ENCODE measurements at places on chromosomes 3 and 15. TPM values are rescaled to one million over a fixed set of nuclear protein-coding genes. Genes with fewer than 3 reads are reported as not detected.

Gene TBC1D2B
- total RNA-seq, result 17.8 TPM

GRCh38 chr3:194489736-194490612 is 3.2 kb upstream of the ATP13A3 start:
- H3K27ac ChIP-seq, result peak overlapping the region; percentile 94
- no peaks in the 10 kb centered on the region for H3K36me3 ChIP-seq
- H3K4me1 ChIP-seq, result peaks cover 27% of the 10 kb centered on the region
- no peaks in the 10 kb centered on the region for H3K27me3 ChIP-seq
- peak; percentile 62 for DNase-seq

GRCh38 chr3:39644176-39644575 is 165.2 kb upstream of the MYRIP start:
- no peaks in the 10 kb centered on the region for H3K27me3 ChIP-seq
- H3K4me3 ChIP-seq, result no peak overlapping the region
- H3K36me3 ChIP-seq, result no peaks in the 10 kb centered on the region
- no peak overlapping the region for H3K27ac ChIP-seq
- H3K4me1 ChIP-seq, result peaks cover 2% of the 10 kb centered on the region

GRCh38 chr15:101547737-101548136 is 58.2 kb upstream of the PCSK6 start:
- no peak for DNase-seq
- no peaks in the 10 kb centered on the region for H3K36me3 ChIP-seq
- H3K27me3 ChIP-seq, result peaks cover 36% of the 10 kb centered on the region
- no peaks in the 10 kb centered on the region for H3K4me1 ChIP-seq
- H3K27ac ChIP-seq, result no peak overlapping the region

GRCh38 chr3:157094301-157094700 is 65.6 kb downstream of the CCNL1 start:
- H3K27me3 ChIP-seq, result no peaks in the 10 kb centered on the region
- no peak overlapping the region for H3K4me3 ChIP-seq
- no peak for DNase-seq
- peaks cover 34% of the 10 kb centered on the region for H3K4me1 ChIP-seq

DNA sequence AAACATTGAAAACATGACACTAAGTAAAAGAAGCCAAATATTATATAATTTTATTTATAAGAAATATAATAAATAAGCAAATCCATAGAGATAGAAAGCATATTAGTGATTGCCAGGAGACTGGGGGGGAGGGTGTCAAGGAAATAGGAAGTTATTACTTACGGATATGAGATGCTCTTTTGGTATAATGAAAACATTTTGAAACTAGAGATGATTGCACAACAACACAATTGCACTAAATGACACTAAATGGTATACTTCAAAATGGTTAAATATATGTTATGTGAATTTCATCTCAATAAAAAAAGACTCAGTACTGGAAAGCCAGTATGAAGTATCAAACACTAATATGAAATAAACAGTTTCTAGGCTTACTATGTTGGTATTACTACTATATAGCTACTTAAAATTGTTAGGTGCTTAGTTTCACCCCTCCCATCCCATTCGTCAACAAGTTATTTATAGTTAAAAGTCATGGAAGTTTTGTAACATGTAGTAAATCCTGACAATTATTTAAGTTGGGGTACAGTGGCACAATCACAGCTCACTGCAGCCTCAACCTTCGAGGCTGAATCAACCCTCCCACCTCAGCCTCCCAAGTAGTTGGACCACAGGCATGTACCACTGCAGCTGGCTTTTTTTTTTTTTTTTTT is 43.7 kb downstream of the STAG1 start:
- no peak overlapping the region for H3K27ac ChIP-seq
- peaks cover 2% of the 10 kb centered on the region for H3K36me3 ChIP-seq
- no peaks in the 10 kb centered on the region for H3K27me3 ChIP-seq
- no peak for DNase-seq
- H3K4me1 ChIP-seq, result 0 out of 2 replicates have a peak, but pooled peaks cover 2% of the 10 kb centered on the region

GRCh38 chr15:62781081-62781497 is 261.5 kb upstream of the TPM1 start:
- no peak overlapping the region for H3K4me3 ChIP-seq
- H3K36me3 ChIP-seq, result peaks cover 4% of the 10 kb centered on the region
- no peak for DNase-seq
- peaks cover 19% of the 10 kb centered on the region for H3K4me1 ChIP-seq
- no peak overlapping the region for H3K27ac ChIP-seq

GRCh38 chr3:176633511-176633910 is 563.8 kb downstream of the TBL1XR1 start:
- no peaks in the 10 kb centered on the region for H3K36me3 ChIP-seq
- H3K27ac ChIP-seq, result no peak overlapping the region
- H3K4me3 ChIP-seq, result no peak overlapping the region
- no peaks in the 10 kb centered on the region for H3K4me1 ChIP-seq
- no peak for DNase-seq
- no peaks in the 10 kb centered on the region for H3K27me3 ChIP-seq

DNA sequence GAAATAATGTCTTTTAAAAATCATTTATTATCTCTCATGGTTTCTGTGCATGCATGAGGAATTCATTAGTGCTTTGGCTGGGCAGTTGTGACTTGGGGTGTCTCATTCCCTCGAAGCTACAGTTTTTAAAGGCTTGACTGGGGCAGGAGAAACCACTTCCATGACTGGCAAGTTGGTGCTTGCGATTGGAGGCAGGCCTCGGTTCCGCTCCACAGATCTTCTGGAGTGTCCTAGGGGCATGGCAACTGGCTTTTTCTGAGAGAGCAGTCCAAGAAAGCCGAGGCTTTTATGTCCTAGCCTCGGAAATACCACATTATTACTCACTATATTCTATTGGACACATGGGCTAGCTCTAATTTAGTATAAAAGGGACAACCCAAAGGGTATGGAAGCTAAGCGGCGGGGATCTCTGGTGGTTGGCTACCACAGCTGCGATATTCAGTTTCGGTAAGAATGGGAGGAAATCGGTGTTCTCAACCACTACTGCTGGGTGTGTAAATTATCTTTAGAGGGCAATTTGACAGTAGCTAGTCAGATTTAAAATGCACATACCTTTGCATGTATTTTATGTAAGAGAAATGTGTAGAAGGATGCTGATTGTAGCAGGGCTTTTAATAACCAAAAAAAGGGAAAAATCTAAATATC is 48.8 kb upstream of the TOP2B start:
- no peak overlapping the region for H3K4me3 ChIP-seq
- no peaks in the 10 kb centered on the region for H3K27me3 ChIP-seq
- DNase-seq, result no peak
- no peaks in the 10 kb centered on the region for H3K36me3 ChIP-seq
- H3K4me1 ChIP-seq, result no peaks in the 10 kb centered on the region
- no peak overlapping the region for H3K27ac ChIP-seq

Gene VIPR1
- total RNA-seq, result not detected

GRCh38 chr3:128745742-128746141 is 19.8 kb downstream of the RAB7A start:
- no peak overlapping the region for H3K4me3 ChIP-seq
- no peak for DNase-seq
- H3K4me1 ChIP-seq, result peaks cover 5% of the 10 kb centered on the region
- H3K36me3 ChIP-seq, result peaks cover 20% of the 10 kb centered on the region
- no peak overlapping the region for H3K27ac ChIP-seq

DNA sequence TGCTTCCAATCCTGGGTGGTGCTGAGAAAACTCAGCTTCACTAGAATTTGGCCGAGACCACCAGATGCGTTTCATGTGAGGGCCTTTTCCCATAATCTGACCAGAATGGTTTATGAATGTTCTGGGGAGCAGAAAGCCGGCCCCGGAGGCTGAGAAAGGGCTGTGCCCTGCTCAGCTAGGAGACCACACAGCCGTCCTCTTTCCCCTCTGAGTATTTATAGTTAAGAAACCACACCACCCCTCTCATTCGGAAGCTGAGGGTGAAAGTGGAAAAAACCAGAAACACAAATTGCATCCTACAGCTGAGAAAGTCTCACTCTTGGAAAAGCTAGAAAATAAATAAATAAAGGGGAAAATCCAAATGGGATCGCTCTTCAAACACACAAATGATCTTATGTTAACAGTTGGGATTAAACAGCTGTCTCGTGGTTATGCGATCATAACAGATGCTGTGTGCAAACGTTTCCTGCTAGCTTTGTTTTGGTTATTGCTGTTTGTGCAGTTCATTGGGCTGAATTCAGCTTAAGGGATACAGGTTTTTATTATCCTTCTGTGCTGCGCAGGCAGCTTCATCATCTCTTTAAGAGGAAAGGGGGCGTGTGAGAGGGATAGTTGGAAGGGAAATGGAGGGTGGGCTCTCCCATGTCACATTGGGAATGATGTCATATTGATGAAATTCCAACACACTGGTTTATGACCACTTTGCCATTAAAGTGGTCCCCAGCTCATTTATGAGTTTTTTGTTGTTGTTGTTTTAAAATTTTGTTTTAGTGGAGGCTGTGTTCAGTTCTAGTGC is 1026.2 kb upstream of the NR2F2 start:
- peaks cover 7% of the 10 kb centered on the region for H3K4me1 ChIP-seq
- H3K27ac ChIP-seq, result peak overlapping the region; percentile 56
- H3K27me3 ChIP-seq, result no peaks in the 10 kb centered on the region
- no peak overlapping the region for H3K4me3 ChIP-seq
- no peaks in the 10 kb centered on the region for H3K36me3 ChIP-seq
- DNase-seq, result peak; percentile 92

DNA sequence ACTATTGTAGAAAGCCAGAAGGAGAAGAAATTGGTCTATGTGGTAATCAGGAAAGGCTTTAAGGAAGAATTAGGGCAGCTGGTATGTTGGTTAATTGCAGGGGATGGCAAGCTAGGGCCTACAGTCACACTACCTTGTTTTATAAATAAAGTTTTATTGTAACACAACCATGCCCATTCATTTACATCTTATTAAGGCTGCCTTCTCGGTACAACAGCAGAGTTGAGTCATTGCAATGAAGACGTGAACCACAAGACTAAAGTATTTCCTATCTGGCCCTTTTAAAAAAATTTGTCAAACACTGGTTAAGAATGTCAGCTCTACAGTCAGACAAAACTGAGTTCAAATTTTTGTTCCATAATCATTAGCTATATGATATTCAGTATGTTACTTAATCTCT is 8.3 kb downstream of the SERPINI1 start:
- H3K4me1 ChIP-seq, result no peaks in the 10 kb centered on the region
- H3K27me3 ChIP-seq, result no peaks in the 10 kb centered on the region
- DNase-seq, result peak; percentile 1
- no peak overlapping the region for H3K27ac ChIP-seq

Gene TBC1D23
- 123 TPM for total RNA-seq

GRCh38 chr3:13025090-13025489 is 48.1 kb downstream of the IQSEC1 start:
- peaks cover 17% of the 10 kb centered on the region for H3K4me1 ChIP-seq
- no peak overlapping the region for H3K4me3 ChIP-seq
- no peak overlapping the region for H3K27ac ChIP-seq
- DNase-seq, result peak; percentile 71

Gene SEMA5B
- total RNA-seq, result not detected

- H3K36me3 ChIP-seq, result no peaks in the 10 kb centered on the region
- no peaks in the 10 kb centered on the region for H3K4me1 ChIP-seq
- DNase-seq, result no peak
- no peak overlapping the region for H3K27ac ChIP-seq
- H3K4me3 ChIP-seq, result no peak overlapping the region
Measured at GRCh38 chr3:24069045-24069444, 124.0 kb downstream of the NR1D2 start.

DNA sequence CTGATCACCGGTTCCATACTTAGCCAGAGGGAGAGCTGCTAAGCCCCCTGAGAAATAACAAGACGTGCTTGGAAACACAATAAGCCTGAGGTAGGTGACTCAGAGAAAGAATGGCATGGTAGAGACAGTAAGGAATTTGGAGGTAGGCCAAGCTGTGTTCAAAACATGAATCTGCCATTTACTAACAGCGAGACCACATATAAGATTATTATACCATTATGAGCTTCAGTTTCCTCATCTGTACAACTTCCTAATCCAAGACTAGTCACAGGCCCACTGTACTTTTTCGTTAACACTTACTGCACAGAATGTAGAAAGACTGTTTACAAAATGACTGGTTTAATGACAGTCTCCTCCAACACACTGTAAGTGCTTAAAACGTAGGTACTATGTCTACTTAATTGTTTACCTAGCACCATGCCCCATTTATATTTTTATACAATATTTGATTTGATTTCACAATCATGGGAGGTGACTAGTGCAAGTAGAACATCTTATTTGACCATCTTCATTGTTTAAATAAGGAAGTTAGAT is 25.7 kb downstream of the ATOSA start:
- H3K4me3 ChIP-seq, result no peak overlapping the region
- H3K4me1 ChIP-seq, result peaks cover 5% of the 10 kb centered on the region
- no peaks in the 10 kb centered on the region for H3K36me3 ChIP-seq
- peak; percentile 85 for DNase-seq

DNA sequence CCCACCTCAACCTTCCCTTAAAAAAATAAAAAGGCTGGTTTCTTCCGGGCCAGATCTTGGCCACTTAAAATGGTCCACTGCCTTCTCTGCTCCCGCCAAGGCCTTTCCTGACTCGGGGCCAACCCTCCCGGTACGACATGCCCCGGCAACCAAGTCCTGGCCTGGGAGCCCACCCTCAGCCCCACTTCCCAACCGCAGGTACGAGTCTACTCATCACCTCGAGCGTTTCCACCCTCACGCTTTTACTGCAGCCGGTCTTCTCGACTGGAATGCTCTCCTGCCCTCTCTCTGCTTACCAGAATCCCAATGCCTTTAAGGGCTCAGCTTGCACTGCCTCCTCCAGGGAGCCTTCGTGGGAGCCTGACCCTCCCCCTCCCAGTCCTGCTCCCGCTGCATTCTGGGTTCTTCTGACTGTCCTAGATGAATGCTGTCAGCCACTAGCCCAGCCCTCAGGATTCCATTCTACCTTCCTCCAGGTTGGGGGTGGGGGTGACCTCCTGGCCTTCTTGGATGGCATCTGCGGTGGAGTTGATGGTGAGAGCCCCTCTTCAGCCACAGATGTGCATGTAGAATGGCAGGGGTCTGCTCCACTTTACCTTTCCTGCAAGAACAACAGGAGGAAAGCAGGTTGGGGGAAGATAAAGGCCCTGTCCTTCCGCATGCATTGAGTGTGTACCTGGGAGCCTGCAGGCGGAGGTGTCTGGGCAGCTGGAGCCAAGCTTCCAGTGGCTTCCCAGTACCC is 1.1 kb upstream of the CSRNP1 start:
- H3K4me1 ChIP-seq, result peaks cover 25% of the 10 kb centered on the region
- H3K27me3 ChIP-seq, result peaks cover 6% of the 10 kb centered on the region
- H3K36me3 ChIP-seq, result no peaks in the 10 kb centered on the region
- DNase-seq, result no peak
- H3K4me3 ChIP-seq, result no peak overlapping the region
- H3K27ac ChIP-seq, result no peak overlapping the region

Gene CIDEC
- total RNA-seq, result not detected

Gene CKMT1B
- total RNA-seq, result not detected

Gene RHOV
- not detected for total RNA-seq

Gene SLC24A1
- total RNA-seq, result 3.6 TPM

Data from IMR-90 (cell line).